Fibroblast of lung (primary cell): ENCODE measurements at places on chromosomes 3 and 15. TPM values are rescaled to one million over a fixed set of nuclear protein-coding genes. Genes with fewer than 3 reads are reported as not detected.

- H3K27ac ChIP-seq: no peak overlapping the region
- peaks cover 4% of the 10 kb centered on the region for H3K27me3 ChIP-seq
- H3K4me1 ChIP-seq: no peaks in the 10 kb centered on the region
- no peak for DNase-seq
- H3K4me3 ChIP-seq: no peak overlapping the region
Measured at GRCh38 chr15:68045289-68046265, 8.5 kb upstream of the PIAS1 start.

DNA sequence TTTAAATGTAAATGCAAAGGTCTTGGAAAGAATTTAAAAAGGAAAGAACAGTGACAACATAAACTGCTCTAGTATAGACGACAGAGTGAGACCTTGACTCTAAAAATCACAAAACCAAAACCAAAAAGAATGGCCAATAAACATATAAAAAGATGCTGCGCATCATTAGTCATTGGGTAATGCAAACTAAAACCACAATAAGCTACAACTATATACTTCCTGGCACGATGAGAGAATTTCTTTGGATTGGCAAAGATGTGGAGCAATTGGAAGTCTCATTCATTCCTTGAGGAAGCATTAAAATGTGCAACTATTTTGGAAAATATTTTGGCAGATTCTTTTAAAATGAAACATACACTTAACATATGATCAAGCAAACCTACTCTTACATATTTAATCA lies 98.7 kb upstream of the ZPLD1 start:
- no peaks in the 10 kb centered on the region for H3K36me3 ChIP-seq
- H3K4me3 ChIP-seq: no peak overlapping the region
- no peak for DNase-seq
- H3K27me3 ChIP-seq: no peaks in the 10 kb centered on the region

The SLC2A2 gene
- not detected in 2 replicates for total RNA-seq

The FEZF2 gene
- total RNA-seq: not detected in 2 replicates

The TMC3 gene
- not detected in 2 replicates for total RNA-seq

- H3K27ac ChIP-seq: no peak overlapping the region
- DNase-seq: no peak
- no peaks in the 10 kb centered on the region for H3K4me1 ChIP-seq
- H3K4me3 ChIP-seq: no peak overlapping the region
Measured at GRCh38 chr15:69604072-69604411, 151.4 kb downstream of the RPLP1 start.

DNA sequence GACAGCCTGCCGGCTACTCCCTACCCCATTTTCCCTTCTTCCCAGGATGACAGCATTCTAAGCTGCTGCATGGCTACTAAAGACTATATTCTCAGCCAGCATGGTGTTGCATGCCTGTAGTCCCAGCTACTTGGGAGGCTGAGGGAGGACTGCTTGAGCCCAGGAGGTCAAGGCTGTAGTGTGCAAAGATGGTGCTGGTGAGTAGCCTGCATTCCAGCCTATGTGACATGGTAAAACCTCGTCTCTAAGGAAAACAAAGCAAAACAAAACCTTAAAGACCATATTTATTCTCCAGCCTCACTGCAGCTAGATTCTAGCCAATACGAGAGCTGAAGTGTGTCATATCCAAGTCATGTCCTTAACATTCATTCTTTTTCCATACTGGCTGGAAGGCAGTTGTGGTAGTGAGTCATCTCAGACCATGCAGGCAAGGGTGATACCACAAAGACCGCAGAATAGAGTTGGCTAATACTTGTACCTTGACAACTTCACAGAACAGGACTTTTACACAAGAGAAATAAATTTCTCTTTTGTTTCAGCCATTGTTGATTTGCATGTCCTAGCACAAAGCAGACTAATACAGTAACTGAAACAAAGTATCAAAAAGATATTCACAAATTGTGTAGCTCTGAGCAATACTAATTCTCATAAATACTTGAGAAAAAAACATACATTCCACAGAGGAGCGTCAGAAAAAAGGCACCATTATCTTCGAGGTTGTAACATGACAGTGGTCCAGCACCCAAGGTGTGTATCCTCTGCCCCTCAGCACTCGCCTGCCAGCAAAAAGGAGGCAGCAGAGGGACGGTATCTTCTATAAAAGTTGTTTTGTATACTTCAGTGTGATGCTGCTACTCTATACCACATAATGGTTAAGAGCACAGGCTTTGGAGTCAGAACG lies 14.8 kb downstream of the PBRM1 start:
- peaks cover 2% of the 10 kb centered on the region for H3K36me3 ChIP-seq
- H3K4me1 ChIP-seq: peaks cover 17% of the 10 kb centered on the region
- peak; percentile 100 for DNase-seq
- H3K27ac ChIP-seq: peak overlapping the region; percentile 88
- H3K27me3 ChIP-seq: no peaks in the 10 kb centered on the region

DNA sequence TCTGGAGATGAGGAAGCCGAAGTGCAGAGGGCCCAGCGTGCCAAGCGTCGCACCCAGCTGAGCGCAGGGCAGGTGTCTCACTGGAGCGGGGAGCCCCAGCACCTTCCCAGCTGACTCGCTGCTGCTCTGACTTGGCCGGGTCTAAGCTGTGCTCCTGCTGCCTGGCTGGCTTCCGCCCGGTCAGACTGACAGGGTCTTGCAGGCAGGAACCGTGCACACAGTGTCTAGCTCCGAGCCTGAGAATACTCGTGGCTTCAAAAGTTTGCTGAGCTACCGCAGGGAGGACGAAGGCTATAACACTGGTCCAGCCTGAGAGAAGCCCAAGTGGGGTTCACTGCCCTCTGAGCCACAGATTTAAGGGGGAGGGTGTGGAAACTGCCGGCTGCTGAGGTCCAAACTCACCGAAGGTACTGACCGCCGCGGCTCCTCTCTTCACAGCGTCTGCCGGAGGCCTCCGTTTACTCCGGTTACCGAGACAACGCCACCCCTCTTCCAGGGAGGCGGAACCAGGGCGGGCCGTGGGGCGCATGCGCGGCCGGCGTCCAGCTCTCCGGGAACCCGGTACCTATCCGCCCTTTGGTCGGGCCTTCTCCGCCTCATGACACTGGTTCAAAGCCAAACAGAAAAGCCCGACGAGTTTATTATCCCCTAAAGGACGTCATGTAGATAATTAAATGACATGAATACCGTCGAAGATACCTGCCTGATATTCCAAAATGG lies at the start of gene CFAP44:
Gene CFAP44 (minus strand): TSS at position 443 of the 720 bp plus-strand sequence. CDS start 7,829 bp downstream, outside the sequence.
- H3K27me3 ChIP-seq: no peaks in the 10 kb centered on the region
- no peaks in the 10 kb centered on the region for H3K36me3 ChIP-seq
- peak within 1 kb of the TSS; percentile 43 for H3K27ac ChIP-seq

GRCh38 chr3:4547799-4548198 lies 54.7 kb downstream of the ITPR1 start:
- no peak overlapping the region for H3K27ac ChIP-seq
- no peaks in the 10 kb centered on the region for H3K36me3 ChIP-seq
- DNase-seq: no peak
- H3K4me3 ChIP-seq: no peak overlapping the region
- no peaks in the 10 kb centered on the region for H3K4me1 ChIP-seq

- H3K36me3 ChIP-seq: peaks cover 2% of the 10 kb centered on the region
- DNase-seq: peak; percentile 71
- H3K4me3 ChIP-seq: no peak overlapping the region
Measured at GRCh38 chr3:136336329-136337100, 86.4 kb downstream of the PCCB start.

DNA sequence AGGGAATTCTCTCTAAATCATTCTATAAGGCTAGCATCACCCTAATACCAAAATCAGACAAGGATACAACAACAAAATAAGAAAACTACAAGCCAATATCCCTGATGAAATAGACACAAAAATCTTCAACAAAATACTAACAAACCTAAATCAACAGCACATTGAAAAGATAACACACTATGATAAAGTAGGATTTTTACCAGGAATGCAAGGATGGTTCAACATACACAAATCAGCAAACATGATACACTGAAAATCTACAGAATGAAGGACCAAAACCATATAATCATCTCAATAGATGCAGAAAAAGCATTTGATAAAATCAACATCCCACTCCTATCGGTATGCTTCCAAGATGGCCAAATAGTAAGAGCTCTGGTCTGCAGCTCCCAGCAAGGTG lies 39.5 kb downstream of the ALDH1A2 start:
- no peaks in the 10 kb centered on the region for H3K36me3 ChIP-seq
- no peaks in the 10 kb centered on the region for H3K27me3 ChIP-seq
- no peak overlapping the region for H3K27ac ChIP-seq
- no peak overlapping the region for H3K4me3 ChIP-seq

DNA sequence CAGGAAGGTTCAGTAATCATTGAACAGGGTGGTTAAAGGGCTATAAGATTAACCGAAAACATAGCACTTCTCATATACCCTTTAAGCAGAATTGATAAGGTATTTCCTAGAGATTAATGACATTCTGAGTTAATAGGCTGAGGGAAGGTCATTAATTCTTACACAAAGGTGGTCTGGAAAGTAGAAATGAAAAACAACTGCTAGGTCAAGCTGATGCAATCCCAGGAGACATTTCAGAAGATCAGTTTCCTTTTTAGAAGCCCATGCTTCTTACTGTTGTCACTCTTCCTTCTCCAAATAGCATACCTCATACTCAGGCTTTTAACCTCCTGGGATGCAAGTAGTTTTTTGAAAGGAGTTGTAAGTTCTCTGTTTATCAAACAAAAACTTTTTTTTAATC lies 8.8 kb downstream of the FILIP1L start:
- H3K4me3 ChIP-seq: no peak overlapping the region
- H3K27ac ChIP-seq: no peak overlapping the region
- H3K36me3 ChIP-seq: no peaks in the 10 kb centered on the region
- H3K27me3 ChIP-seq: no peaks in the 10 kb centered on the region
- peaks cover 8% of the 10 kb centered on the region for H3K4me1 ChIP-seq

The TTC21A gene
- 1.5 and 2.1 TPM in 2 replicates for total RNA-seq

- H3K36me3 ChIP-seq: no peaks in the 10 kb centered on the region
- H3K4me1 ChIP-seq: peaks cover 10% of the 10 kb centered on the region
- no peaks in the 10 kb centered on the region for H3K27me3 ChIP-seq
- H3K27ac ChIP-seq: no peak overlapping the region
Measured at GRCh38 chr3:195194559-195195206, 76.3 kb downstream of the XXYLT1 start.

The CP gene
- under 0.01 TPM in 1 of 2 replicates, not detected in the other for total RNA-seq

GRCh38 chr3:23406601-23407000 lies 203.5 kb downstream of the UBE2E2 start:
- no peaks in the 10 kb centered on the region for H3K27me3 ChIP-seq
- no peak for DNase-seq
- no peaks in the 10 kb centered on the region for H3K36me3 ChIP-seq
- H3K4me3 ChIP-seq: no peak overlapping the region
- H3K27ac ChIP-seq: no peak overlapping the region

The TEX9 gene
- 3.3 and 4.5 TPM in 2 replicates for total RNA-seq

The TF gene
- under 0.01 and 0.33 TPM in 2 replicates for total RNA-seq

The ACAN gene
- total RNA-seq: under 0.01 TPM in 2 replicates

The GOLGA8J gene
- total RNA-seq: under 0.01 TPM in 1 of 2 replicates, not detected in the other

The IL16 gene
- 3.1 and 5.0 TPM in 2 replicates for total RNA-seq

DNA sequence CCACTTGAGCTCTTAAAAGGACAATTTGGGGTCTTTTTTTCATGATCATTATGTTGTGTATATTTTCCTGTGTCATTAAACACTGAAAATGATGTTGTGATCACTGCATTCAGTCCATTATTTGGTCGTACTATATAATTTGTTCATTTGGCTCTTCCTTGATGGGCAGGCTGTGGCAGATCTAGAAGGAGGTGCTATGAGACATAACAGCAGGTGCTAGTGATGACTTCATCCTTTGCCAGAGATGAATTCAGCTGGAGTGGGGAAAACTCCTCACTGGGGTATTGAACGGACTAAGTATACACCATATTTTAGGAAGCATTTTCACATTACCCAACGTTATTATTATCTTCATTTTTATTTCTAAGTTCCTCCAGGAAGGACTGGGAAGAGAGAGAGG lies 12.0 kb downstream of the CMTM7 start:
- no peaks in the 10 kb centered on the region for H3K27me3 ChIP-seq
- no peak overlapping the region for H3K27ac ChIP-seq
- no peak overlapping the region for H3K4me3 ChIP-seq
- no peak for DNase-seq
- H3K36me3 ChIP-seq: no peaks in the 10 kb centered on the region
- peaks cover 5% of the 10 kb centered on the region for H3K4me1 ChIP-seq

The MCCC1 gene
- 19.8 and 29.1 TPM in 2 replicates for total RNA-seq

DNA sequence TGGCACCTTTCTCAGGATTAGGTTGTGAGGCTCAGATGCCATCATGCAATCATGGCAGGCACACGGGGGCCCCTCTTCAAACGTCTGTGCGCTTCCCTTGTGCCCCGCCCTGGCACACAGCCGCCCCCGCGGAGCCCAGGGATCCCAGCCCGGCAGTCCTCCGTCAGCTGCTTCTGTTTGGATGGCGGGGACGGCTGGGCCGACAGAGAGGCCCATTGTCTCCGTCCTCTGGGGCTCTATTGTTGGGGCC lies 849 bp upstream of the HDAC11 start:
- peak overlapping the region; percentile 63 for H3K4me3 ChIP-seq
- H3K27me3 ChIP-seq: no peaks in the 10 kb centered on the region
- H3K36me3 ChIP-seq: no peaks in the 10 kb centered on the region
- peak overlapping the region; percentile 74 for H3K27ac ChIP-seq

DNA sequence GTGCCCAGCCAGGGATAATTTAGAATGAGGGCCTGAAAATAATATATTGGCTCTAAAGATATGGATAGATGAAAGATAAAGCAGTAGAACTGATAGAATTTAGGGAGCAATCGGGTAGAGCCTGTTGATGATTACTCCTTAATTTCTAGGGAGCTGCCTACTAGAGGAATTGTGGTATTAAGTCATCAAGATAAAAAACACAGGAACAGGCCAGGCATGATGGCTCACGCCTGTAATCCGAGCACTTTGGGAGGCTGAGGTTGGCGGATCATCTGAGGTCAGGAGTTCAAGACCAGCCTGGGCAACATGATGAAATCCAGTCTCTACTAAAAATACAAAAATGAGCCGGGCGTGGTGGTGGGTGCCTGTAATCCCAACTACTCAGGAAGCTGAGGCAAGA lies 130.4 kb downstream of the PCCB start:
- no peaks in the 10 kb centered on the region for H3K4me1 ChIP-seq
- no peaks in the 10 kb centered on the region for H3K27me3 ChIP-seq
- no peak overlapping the region for H3K4me3 ChIP-seq
- H3K27ac ChIP-seq: no peak overlapping the region
- no peaks in the 10 kb centered on the region for H3K36me3 ChIP-seq
- peak; percentile 56 for DNase-seq

The CCDC39 gene
- under 0.01 TPM in 2 replicates for total RNA-seq

DNA sequence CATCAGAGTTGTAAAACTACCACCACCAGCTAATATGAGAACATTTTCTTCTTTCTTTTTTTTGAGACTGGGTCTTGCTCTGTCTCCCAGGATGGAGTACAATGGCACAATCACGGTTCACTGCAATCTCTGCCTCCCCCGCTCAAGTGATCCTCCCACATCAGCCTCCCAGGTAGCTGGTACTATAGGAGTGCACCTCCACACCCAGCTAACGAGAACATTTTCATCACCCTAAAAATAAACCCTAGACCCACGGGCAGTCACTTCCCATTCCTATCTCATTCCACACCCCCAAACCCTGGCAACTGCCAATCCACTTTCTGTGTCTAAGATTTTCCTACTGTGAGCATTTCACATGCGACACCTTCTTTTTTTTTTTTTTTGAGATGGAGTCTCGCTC lies 130.9 kb downstream of the ATP10A start:
- H3K36me3 ChIP-seq: no peaks in the 10 kb centered on the region
- peaks cover 4% of the 10 kb centered on the region for H3K4me1 ChIP-seq
- no peak overlapping the region for H3K4me3 ChIP-seq
- no peak for DNase-seq
- no peak overlapping the region for H3K27ac ChIP-seq

- no peak overlapping the region for H3K4me3 ChIP-seq
- no peaks in the 10 kb centered on the region for H3K36me3 ChIP-seq
- no peak for DNase-seq
- H3K27ac ChIP-seq: no peak overlapping the region
Measured at GRCh38 chr3:69204315-69204957, 82.0 kb upstream of the LMOD3 start.

The GOLGA6L7 gene
- total RNA-seq: not detected in 2 replicates
